ENCODE measurements at places on chromosomes 2 and 18.

- no peak for DNase-seq
Measured at GRCh38 chr2:168044176-168044575, 203.2 kb downstream of the STK39 start.

GRCh38 chr2:169203952-169204351 is 134.6 kb downstream of the DHRS9 start:
- DNase-seq = no peak

DNA sequence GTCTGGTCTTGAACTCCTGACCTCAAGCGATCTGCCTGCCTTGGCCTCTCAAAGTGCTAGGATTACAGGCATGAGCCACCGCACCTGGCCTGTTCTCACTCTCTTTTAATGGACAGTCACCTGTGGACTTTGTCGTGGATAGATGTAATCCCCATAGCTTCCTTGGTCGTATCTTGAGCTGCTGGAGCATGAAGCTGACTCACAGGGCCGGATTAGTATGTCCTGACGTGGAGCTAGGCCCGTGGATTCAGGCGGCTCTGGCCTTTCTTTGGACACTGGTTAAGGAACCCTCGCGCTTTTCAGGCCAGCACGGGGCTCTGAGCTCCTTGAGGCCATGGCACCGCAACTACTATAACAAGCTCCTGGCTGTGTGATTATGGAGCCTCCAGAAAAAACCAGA is 27.5 kb upstream of the GBX2 start:
- DNase-seq = no peak

GRCh38 chr18:29198834-29199233 is 1021.9 kb upstream of the CDH2 start:
- DNase-seq = no peak

GRCh38 chr2:192577706-192578105 is 383.0 kb upstream of the TMEFF2 start:
- no peak for DNase-seq

GRCh38 chr2:113842919-113843736 is 46.8 kb upstream of the ACTR3 start:
- DNase-seq = no peak

- no peak for DNase-seq
Measured at GRCh38 chr2:137096693-137097092, 331.3 kb downstream of the THSD7B start.

DNA sequence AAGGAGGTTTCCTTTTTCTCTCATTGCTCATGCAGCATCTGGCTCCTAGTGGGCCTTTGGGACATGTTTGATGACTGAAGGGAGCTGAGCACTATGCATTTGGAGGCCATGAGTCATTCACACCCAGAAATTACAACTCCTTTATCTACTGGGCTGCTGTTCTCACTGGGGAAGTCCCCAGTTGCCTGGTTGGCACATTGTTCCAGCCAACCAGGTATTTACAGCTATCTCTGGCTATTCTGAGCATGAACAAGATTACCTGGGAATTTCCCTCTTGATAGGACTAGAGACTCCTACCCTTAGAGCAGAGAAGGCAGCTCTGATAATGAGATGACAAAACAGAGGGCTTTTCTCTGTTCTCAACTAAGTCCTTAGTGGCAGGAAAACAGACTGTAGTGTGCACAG is 206.5 kb downstream of the SETBP1 start:
- no peak for DNase-seq

DNA sequence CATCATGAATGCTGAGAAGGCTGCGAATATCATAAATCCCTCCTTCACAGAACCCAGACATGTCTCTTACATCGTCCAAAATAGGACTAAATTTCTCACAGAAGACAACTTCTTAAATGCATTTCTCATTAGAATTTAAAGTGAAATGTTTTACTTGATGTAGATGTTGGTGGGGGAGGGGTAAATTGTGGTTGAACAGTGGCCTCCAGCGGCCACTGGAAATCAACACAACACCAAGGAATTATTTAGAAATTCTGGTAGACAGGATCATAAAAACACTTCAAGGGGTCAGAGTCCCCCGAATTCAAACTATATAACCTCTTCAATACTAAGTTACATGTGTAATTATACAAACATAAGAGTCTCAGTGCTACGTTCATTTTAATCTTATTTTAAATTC is 135.9 kb downstream of the ABCA12 start:
- DNase-seq = no peak

DNA sequence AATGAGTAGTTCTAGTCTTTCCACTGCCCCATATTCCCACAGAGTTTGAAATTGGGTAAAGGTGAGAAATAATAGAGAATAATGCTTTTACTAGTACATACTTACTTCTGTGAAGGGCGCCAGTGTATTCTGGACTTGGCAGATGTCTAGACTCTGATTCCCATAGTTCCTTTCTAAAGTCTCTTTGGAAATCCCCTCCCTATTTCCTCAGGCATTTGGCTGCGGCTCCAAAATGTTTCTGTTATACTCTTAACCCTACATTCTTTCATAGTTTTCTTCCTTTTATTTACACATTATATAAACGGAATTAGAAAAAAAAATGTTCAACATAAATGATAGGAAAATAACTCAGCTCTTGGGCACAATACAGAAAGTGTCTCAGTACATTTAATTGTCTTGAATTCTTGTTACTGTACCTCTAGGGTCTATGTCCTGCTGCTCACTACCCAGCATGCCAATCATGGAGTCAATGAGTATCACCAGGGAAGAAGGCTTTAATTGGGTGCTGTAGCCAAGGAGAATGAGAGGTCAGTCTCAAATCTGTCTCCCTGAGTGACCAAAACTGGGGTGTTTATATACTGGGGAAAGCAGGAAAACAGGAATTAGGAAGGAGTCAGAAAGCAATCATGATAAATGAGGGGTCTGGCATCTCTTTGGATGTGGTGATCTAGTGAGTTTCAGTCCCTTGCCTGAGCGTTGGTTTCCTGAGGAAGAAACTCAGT is 147.8 kb upstream of the MMADHC start:
- no peak for DNase-seq

GRCh38 chr2:88099798-88100488 is 27.9 kb downstream of the FABP1 start:
- DNase-seq = no peak

DNA sequence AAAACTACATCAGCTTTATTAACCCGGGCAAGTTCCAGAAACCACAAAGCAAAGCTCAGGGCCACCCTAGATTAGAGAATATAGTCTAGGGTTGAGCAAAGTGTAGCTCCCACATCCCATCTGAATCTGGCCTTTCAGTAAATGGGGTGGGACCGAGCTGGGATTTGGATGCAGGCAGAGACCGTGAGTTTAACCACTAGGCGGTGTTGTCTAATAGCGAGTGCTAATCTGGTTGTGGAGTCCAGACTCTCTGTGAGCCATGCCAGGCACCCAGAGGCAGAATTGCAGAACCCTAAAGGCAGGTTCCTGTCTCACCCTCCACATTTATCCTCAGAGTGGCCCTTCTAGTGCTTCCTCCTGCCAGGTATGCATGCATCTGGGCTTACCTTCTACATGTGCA is 435.9 kb downstream of the TSN start:
- DNase-seq = no peak

DNA sequence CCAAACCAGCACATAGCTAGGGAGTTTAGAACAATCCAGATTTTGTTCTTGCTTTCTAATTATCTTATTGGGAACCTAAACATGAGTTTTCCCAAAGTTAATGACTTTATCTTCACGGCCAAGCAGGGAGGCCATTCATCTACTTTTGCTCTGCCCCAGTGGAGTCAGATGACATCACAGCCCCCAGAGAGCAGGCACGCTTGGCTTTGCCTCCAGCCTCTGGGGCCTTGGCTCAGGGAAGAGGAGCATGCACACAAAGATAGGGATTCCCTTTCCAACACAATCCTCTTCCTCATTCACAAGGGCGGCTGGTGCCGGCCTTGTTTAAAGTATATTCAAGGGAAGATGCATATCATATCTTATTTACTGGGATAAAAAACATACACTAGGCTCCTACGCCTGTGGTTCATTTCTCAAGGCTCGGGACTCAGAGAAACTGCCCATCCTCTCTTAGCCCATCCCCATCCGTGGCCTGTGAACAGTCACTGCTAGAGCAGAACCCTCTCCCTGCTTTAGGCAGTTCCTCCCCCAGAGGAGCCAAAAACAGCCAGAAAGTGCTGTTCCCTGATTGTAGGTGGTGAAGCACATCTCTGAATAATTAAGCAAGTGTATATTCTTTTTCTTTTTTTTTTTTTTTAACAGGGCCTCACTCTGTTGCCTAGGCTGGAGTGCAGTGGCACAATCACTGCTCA is 21.2 kb downstream of the TGFA start:
- DNase-seq = no peak

GRCh38 chr2:1236606-1237005 is 176.7 kb upstream of the TPO start:
- no peak for DNase-seq

GRCh38 chr2:179412112-179412511 is 147.5 kb upstream of the SESTD1 start:
- DNase-seq = no peak

GRCh38 chr18:2910751-2911425 is 64.1 kb downstream of the EMILIN2 start:
- no peak for DNase-seq

GRCh38 chr2:53886406-53887280 is 26.9 kb upstream of the GPR75 start:
- peak; percentile 2 for DNase-seq

DNA sequence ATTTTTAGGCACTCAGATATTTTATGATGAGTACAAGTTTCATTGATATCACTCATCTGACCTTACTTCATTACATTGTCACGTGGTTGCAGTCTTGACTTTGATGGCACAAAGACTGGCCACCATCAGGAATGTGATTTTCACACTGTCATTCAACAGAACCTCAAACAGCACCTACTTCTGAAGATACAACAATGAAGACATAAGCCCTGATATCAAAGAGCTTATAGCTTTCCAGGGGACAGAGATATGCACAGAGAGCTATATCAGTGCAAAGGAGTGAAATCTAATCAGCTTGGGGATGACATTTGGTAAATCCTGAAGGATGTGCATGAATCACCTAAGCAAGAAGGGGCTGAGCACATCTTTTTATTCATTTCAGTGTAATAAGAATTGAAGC is 72.3 kb downstream of the MEP1B start:
- no peak for DNase-seq

DNA sequence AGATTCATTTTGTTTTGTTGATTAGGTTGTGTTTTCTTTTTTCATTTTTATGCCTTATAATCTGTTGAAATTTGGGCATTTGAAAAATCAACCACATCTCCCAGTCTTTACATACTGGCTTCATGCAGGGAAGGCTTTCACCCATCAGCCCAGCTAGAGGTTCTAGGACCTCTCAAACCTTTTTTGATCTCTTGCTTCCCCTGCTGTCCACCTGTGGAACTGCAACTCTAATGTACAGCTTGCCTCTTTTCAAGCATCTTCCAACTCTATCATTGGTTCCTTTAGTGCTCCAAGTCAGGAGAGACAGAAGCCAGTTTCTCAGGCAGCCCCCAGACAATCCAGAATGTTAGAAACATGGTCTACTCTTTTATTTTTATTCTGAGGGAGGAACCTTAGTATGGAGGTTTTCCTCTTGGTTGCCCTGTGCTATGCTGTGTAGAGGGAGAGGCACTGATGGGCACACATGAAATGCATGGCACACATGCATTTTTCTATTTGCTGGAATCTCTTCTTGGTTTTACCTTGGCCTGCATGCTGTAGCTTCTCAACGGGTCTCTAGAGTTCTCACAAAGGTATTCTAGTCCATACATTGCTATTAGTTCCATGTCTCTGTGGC is 107.2 kb upstream of the L3MBTL4 start:
- DNase-seq = no peak

DNA sequence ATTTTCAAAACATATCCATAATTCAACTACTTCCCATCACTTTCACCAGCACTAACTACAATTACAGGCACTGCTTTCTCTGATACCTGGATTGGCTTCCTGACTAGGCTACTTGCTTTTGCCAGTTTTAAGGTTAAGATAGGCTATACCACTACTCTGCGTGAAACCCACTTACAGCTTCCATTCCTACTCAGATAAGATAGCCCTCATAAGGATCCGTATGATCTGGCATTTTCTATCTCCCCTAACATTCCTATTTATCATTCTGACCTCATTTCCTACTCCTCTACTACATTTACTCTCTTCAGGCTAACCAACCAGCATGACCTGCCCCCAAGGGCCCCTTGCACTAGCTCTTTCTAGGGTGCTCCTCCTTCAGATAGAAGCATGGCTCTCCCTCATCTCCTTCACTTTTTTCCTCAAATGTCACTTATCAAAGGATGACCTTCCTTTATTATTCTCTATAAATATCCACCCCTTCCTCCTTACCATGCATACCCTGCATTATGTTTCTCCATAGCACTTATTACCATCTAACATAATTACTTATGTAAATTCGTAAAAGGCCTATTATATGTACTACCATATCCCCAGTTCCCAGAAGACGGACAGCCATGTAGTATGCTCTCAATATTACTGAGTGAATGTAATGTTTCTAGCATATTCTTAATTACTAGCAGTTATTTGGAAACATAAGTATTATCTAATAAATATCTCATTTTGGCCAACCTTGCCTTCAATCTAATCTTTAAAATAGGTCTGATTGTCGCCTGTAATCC is 4.4 kb downstream of the TIA1 start:
- DNase-seq = no peak

DNA sequence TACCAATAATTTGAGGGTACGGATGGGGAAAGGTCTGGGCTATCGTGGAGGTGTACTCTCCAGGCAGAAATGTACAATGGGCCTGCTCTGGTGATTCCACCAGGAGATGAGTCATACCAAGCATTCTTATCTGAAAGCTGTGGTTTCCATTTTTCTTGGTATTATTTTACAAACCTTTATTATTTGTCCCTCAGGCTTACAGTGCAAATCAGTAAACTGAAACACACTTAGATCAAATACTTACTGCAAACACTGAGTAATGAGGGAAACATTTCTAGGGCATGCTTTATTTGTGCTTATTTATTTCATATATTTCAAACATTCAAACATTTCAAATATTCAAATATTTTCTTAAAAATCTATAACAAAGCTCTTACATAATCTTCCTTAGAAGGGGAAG is 319.8 kb downstream of the RND3 start:
- DNase-seq = no peak

- no peak for DNase-seq
Measured at GRCh38 chr18:66764230-66764629, 160.3 kb upstream of the CDH19 start.

GRCh38 chr2:217444932-217445331 is 557.9 kb downstream of the TNS1 start:
- DNase-seq = no peak
